ENCODE measurements at places on chromosomes 11 and 22. TPM values are rescaled to one million over a fixed set of nuclear protein-coding genes. Genes with fewer than 3 reads are reported as not detected.

NLRP10 gene
- not detected for total RNA-seq

RIMBP3C gene
- total RNA-seq, result 0.17 TPM

SEC14L2 gene
- total RNA-seq, result 8.3 TPM

P2RY2 gene
- 10.3 TPM for total RNA-seq

APLNR gene
- 21.9 TPM for total RNA-seq

TMA7B gene
- total RNA-seq, result 0.17 TPM

CHEK1 gene
- total RNA-seq, result 14.4 TPM

DNA sequence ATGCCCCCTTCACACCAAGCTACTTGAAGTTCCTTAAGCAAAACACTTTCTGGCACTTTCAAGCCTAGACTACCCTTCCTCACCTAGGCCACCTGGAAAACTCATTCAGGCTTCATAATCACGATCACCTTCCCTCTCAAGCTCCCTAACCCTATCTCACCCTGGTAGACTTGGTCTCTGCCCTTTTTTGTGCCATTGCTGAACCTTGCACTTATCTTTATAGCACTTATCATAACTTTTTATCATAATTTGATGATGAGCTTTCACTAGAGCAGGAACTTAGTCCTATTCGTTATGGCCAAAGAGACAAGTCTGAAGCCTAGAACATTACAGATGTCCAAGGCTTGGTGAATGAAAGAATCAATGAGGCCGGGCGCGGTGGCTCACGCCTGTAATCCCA, 5.5 kb downstream of the SLC35F2 start:
- H3K4me3 ChIP-seq, result no peak overlapping the region
- H3K27ac ChIP-seq, result no peak overlapping the region
- DNase-seq, result no peak
- H3K4me1 ChIP-seq, result no peaks in the 10 kb centered on the region

DNA sequence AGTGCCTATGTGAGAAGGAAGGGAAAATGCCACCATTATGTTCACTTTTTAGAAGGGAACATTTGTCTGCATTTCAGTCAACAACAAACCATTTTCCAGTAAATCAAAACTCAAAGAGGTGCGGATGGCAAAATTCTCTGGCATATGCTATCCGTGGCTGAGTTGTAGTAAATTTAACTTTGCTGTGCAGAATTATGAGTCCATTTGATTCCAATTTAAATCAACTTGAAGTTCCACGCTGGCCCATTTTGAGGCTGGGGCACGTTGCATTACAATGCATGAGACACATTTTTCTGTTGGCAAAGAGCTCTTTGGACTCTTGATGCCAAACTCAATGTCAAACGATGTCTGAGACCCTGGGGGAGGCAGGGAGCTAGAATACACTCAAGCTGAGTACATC, 211.8 kb downstream of the LRRC4C start:
- H3K4me3 ChIP-seq, result no peak overlapping the region
- H3K4me1 ChIP-seq, result no peaks in the 10 kb centered on the region
- H3K27me3 ChIP-seq, result no peaks in the 10 kb centered on the region
- H3K36me3 ChIP-seq, result no peaks in the 10 kb centered on the region

DNA sequence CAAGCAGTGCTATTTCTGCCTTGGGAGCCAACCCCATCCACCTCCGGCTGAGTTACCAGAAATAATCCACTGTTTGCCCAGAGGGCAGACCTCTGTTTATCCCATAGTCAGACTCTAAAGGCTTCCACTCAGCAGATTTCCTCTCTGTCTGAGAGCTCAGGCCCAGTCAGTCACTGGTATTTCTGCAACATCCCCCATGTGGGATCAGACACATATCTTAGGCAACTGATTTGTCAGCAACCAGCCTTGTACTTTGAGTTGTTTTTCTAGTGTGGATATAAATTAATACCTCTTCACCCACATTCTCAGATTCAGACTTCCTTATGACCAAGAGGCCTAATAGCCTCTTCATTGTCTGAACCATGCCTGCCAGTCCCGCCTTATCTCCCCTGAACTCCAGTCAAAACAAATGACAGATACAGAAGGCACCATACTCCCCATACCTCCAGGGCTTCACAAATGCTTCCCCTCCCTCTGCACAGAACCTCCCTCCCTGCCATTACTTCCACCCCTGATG, 193.6 kb downstream of the FAM76B start:
- H3K4me1 ChIP-seq, result no peaks in the 10 kb centered on the region
- no peaks in the 10 kb centered on the region for H3K36me3 ChIP-seq
- no peaks in the 10 kb centered on the region for H3K27me3 ChIP-seq

DNA sequence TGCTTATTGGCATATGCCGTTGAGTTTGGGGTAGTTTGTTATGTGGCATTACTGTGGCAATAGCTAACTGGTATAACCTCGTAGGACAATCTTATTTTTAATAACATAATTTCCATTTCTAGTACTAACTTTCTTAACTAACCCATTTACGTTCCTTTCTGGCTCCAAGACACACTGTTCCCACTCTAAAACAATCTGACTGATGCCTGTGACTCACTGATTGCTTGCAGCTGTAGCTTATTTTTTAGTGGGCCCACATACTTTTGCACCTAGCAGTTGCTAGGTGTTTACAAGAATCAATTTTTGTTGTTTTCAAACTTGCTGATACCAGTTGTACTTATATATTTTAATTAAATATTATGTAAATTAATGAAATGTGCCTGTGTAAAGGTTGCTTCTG, 52.2 kb downstream of the FAT3 start:
- no peak for DNase-seq
- no peaks in the 10 kb centered on the region for H3K4me1 ChIP-seq
- no peaks in the 10 kb centered on the region for H3K27me3 ChIP-seq
- no peaks in the 10 kb centered on the region for H3K36me3 ChIP-seq
- no peak overlapping the region for H3K4me3 ChIP-seq

DNA sequence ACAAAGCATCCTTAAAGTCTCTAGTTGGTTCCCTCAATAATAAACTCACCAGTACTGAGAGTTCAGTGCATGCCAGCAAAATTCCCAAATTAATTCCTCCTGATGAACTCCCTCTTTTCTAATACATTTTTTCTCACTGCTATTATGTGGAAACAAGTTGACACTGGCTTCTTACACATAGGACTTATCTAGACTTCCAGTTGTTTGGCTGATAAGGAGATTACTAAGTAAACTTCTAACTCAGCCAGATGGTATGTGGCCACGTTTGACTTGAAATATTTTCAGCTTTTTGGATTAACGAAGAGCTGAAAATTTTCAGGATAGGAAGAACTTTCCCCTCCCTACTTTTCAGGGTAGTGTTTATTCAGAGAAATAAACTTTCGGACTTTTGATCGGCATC, 1154.2 kb upstream of the TENM4 start:
- peak; percentile 20 for DNase-seq
- H3K4me1 ChIP-seq, result no peaks in the 10 kb centered on the region
- no peaks in the 10 kb centered on the region for H3K27me3 ChIP-seq
- H3K36me3 ChIP-seq, result no peaks in the 10 kb centered on the region
- H3K27ac ChIP-seq, result no peak overlapping the region
- H3K4me3 ChIP-seq, result no peak overlapping the region

- no peak overlapping the region for H3K4me3 ChIP-seq
- no peak for DNase-seq
- no peak overlapping the region for H3K27ac ChIP-seq
- H3K4me1 ChIP-seq, result peaks cover 15% of the 10 kb centered on the region
These were observed 3.4 kb downstream of the FAM181B start for GRCh38 chr11:82730286-82730685.

DNA sequence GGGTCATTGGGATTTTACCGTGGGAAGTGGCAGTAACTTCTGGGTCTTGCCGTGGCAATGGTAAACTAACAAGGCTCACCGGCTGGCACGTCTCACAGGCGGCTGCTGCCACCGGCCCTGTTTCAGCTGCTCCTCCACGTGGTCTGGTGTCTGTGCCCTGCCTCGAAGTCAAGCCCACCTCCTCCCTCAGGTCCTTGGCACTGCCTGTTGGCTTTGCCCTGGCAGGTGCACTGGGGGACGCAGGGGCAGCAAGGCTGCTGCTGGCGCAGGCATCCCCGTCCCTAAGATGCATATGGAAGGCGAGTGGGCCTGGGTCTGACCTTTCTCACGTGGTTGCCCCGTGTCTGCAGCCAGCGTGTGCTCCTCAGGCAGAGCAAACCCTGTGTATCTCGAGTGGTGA, 783.6 kb downstream of the BRD1 start:
- no peak overlapping the region for H3K27ac ChIP-seq
- H3K27me3 ChIP-seq, result peaks cover 49% of the 10 kb centered on the region
- H3K4me1 ChIP-seq, result no peaks in the 10 kb centered on the region
- H3K4me3 ChIP-seq, result no peak overlapping the region
- H3K36me3 ChIP-seq, result no peaks in the 10 kb centered on the region

DNA sequence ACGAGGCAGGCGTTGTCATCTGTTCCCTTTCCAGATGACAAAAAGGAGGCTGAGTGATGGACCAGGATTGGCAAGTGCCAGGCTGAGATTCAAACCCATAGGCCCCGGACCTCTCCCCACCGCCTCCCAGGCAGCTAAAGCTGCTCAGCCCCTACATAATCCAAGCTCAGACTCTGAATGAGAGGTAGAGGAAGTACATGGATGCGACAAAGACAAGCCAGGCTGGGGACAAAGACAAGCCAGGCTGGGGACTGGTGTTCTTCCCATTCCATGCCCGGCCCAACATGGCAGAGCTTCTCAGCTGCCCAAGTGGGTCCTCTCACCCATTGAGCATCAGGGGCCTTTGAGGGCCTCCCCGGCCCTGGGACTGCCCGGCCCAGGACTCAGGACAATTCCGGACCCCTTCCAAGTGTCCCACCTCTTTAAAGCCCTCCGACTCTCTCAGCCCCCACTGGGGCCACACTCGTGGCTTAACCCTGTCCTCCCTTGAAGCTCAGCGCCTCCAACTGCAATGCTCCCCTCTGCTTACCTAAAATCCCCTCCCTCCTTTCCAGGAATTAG, 4.8 kb downstream of the MFNG start:
- no peak overlapping the region for H3K4me3 ChIP-seq
- no peak for DNase-seq
- peaks cover 38% of the 10 kb centered on the region for H3K36me3 ChIP-seq
- no peak overlapping the region for H3K27ac ChIP-seq
- H3K27me3 ChIP-seq, result no peaks in the 10 kb centered on the region

GRCh38 chr11:102001657-102002338, 45.4 kb upstream of the CFAP300 start:
- no peak overlapping the region for H3K27ac ChIP-seq
- no peaks in the 10 kb centered on the region for H3K36me3 ChIP-seq
- no peak for DNase-seq
- no peaks in the 10 kb centered on the region for H3K4me1 ChIP-seq

- peak overlapping the region; percentile 20 for H3K27ac ChIP-seq
- H3K27me3 ChIP-seq, result no peaks in the 10 kb centered on the region
- DNase-seq, result no peak
- no peaks in the 10 kb centered on the region for H3K4me1 ChIP-seq
These were observed 66.8 kb downstream of the CYB5R2 start for GRCh38 chr11:7606496-7606895.

DNA sequence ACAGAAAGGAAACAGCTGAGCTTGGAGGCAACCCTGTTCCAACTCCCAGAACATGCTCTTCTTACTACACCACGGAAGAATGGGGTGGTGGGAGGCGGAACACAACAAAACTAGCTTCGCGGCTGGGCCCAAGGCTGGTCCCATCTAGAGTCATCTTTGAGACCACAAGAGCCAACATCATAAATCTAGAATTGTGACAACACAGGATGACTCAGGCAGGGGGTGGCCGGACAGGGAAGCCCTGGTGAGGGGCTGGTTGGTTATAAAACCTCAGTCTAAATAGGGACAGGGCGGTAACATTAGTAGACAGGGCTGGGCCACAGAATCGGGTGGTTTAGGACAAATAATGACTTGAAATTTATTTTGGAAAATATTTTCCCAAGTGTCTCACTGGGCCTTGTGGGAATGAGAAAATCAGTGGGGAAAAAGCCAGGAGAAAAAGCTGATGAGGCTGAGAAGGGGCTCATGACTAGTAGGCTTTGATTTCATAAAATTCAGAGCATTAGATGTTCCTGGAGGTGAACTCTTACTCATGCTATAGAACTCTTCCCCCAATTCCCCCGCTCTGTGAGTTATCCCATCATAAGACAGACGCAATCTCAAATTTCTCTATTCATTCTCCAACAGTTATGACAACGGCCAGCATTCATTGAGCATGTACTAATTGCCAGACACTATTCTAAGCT, 151.8 kb upstream of the TIMP3 start:
- no peak overlapping the region for H3K4me3 ChIP-seq
- no peaks in the 10 kb centered on the region for H3K27me3 ChIP-seq
- H3K4me1 ChIP-seq, result peaks cover 3% of the 10 kb centered on the region
- no peak for DNase-seq
- peak overlapping the region; percentile 18 for H3K27ac ChIP-seq

GRCh38 chr11:94934362-94934761, 39.0 kb downstream of the CWC15 start:
- no peak overlapping the region for H3K4me3 ChIP-seq
- H3K4me1 ChIP-seq, result no peaks in the 10 kb centered on the region
- H3K27ac ChIP-seq, result peak overlapping the region; percentile 19
- H3K36me3 ChIP-seq, result no peaks in the 10 kb centered on the region
- no peak for DNase-seq
- H3K27me3 ChIP-seq, result no peaks in the 10 kb centered on the region

DNA sequence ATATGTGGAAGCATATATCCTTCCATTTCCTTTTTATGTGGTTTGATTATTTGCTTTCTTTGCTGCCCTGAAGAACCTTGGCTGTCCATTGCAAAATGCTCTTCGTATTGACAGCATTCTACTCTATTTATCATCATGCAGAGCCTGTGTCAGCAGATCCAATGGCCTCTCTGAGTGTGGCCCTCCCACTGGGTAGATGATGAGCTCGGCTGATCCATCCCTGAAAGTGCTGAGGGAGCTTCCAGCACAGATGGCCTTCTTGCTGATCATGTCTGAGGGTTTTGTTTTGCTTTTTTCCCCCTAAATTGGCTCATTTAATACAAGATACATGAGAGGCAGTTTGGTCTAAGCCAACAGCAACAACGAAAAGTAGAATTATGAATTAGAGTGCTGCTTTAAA, 181.0 kb downstream of the GRIA4 start:
- H3K27ac ChIP-seq, result no peak overlapping the region
- no peaks in the 10 kb centered on the region for H3K4me1 ChIP-seq
- H3K36me3 ChIP-seq, result no peaks in the 10 kb centered on the region
- no peak for DNase-seq

- no peak overlapping the region for H3K4me3 ChIP-seq
- no peaks in the 10 kb centered on the region for H3K27me3 ChIP-seq
- H3K36me3 ChIP-seq, result peaks cover 67% of the 10 kb centered on the region
- H3K4me1 ChIP-seq, result no peaks in the 10 kb centered on the region
- no peak overlapping the region for H3K27ac ChIP-seq
These were observed 22.5 kb upstream of the KRTAP5-7 start for GRCh38 chr11:71504531-71504930.

GRCh38 chr11:783581-784015, 6.3 kb downstream of the CEND1 start:
- H3K27me3 ChIP-seq, result no peaks in the 10 kb centered on the region
- no peak overlapping the region for H3K4me3 ChIP-seq
- H3K36me3 ChIP-seq, result no peaks in the 10 kb centered on the region
- H3K27ac ChIP-seq, result no peak overlapping the region
- peaks cover 20% of the 10 kb centered on the region for H3K4me1 ChIP-seq
- peak; percentile 79 for DNase-seq

DNA sequence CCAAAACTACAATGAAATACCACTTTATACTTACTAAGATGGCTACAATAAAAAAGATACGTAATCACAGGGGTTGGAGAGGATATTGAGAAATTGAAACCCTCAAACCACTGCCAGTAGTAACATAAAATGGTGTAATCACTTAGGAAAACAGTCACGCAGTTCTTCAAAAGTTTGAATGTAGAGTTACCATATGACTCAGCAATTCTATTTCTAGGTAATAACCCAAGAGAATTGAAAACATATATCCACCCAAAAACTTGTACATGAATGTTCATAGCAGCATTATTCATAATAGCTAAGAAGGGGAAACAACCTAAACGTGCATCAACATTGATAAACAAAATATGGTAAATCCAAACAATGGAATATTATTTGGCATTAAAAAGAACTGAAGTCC, 24.4 kb upstream of the PSMA1 start:
- no peaks in the 10 kb centered on the region for H3K27me3 ChIP-seq
- no peaks in the 10 kb centered on the region for H3K4me1 ChIP-seq
- no peak for DNase-seq

Data from left lung (tissue), 14 donors.